Stimulated activated CD8-positive, alpha-beta memory T cell treated with anti-CD3 and anti-CD28 coated beads, Interleukin-4, amount 100 ng/mL, for 48 hours (primary cell): ENCODE measurements at places on chromosomes 16 and 17.

DNA sequence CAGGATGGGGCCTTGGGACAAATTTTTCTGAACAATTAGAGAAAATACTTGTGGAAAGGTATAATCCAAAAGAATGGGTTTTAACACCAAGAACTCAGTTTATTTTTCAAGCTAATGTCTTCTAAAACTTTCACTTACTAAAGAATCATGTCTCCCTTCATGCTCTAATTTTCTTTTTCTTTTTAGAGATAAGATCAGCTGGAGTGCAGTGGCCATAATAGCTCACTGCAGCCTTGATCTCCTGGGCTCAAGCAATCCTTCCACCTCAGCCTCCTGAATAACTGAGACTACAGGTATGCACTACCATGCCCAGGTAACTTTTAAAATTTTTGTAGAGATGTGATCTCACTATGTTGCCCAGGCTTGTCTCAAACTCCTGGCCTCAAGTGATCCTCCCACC lies 5.5 kb downstream of the OR4D1 start:
- no peak for DNase-seq

DNA sequence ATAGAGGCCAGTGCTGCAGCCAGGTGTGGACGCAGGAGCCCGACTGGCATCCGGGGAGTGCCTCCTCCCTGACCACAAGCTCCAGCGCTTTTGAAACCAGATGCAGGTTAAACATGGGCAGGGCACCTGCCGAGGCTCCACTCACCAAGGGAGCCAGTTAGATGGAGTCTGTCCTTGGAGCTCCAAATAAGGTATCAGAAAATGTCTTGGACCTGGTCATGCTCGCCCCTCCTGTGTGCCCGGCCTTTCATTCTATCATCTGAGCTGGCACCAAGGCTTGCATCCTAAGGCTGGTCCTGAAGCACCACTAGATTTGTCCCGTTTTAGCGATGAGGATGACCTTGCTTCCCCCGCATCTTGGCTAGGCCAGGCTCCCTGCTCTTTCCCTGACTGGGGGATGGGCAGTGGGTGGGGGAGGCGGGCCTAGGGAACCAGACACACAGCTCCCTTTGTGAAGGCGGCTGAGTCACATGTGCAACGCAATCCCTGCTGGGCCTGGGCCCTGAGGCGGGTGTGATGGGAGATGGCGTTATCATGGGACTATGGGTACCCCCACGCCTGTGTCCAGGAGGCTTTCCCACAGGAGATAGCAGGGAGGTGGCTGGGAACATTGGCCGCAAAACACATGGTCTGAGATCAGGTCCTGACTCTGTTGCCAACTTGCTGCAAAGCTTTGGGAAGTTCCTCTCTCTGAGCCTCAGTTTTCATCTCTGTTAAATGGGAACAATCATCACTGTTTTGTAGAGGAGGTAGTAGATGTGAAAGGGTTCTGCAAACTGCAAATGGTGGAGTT lies 5.0 kb upstream of the ADGRG1 start:
- no peak for DNase-seq

DNA sequence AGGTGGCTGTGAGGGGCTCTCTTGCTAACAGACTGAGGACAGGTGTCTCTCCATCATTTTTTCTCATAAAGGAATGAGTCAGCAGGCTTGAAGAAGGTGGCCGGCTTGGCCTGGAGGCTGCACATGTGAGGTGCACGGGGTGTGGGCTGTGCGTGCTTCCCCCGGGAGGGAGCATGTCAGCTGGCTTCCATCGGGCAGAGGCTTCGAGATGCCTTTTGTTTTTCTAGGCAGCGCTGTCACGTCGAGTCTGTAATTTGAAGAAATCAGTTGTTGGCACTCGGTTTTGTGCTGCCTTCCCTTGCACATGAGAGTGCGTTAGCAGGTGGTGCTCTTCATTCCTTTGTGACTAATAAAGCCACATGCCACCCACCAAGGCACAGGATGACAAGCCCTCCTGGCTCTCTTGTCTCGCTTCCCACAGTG lies 89.7 kb downstream of the NPIPB11 start:
- no peak for DNase-seq

DNA sequence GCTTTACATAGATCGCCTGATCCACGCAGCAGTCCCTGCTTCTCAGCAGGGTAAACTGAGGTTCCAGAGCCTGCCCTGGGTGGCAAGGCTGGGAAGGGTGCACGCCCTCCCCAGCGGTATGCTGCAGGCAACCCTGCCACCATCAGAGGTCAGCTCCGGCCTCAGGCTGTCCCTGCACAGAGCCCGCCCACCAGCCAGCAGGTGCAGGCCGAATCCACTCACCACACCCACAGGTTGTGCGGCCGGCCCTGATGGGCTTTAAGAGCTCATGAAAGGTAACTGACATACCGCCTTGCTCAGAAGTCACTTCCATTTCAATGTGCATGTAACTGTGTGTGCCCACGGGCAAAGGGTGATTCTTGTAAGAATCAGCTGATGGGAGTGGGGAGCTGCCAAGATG lies 7.1 kb downstream of the RBFOX3 start:
- DNase-seq = no peak

- no peak for DNase-seq
Measured at GRCh38 chr17:76438906-76439305, 14.0 kb downstream of the UBE2O start.

DNA sequence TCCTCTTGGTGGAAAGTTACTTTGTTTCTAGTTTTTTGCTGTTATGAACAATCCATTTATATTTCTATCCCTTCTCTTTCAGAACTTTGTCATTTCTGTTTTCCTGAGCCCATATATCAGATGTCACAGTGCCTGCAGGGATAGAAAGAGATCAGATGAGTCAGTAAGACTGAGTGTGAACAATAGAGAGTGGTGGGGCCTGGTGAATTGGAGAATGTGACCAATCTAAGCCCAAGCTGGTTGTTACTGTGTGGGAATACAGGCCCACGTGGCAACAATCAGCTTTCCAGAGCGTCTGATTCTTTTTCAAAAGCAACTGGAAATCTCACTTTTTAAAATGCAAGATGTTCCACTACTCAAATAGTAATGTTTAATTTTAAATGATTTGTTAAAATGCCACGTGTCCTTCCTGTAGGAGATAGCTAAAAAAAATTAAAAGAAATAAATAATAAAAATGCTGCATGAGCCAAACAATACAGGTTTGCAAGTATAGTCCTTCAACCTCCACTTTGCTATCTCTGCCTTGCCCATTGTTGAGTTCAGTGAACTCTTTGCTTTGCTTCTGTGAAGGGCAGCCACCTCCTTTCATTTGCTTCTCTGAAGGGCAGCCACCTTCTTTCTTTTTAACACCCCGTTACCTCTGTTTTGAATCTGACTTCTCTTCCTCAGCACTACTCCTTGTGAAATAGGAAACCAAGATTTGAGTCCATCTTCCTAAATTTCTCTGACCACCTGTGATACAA lies 9.6 kb downstream of the DCTN5 start:
- DNase-seq = no peak

- DNase-seq = no peak
Measured at GRCh38 chr16:53695070-53695469, 8.6 kb downstream of the RPGRIP1L start.

GRCh38 chr16:12252616-12253015 lies 276.1 kb downstream of the SNX29 start:
- no peak for DNase-seq

DNA sequence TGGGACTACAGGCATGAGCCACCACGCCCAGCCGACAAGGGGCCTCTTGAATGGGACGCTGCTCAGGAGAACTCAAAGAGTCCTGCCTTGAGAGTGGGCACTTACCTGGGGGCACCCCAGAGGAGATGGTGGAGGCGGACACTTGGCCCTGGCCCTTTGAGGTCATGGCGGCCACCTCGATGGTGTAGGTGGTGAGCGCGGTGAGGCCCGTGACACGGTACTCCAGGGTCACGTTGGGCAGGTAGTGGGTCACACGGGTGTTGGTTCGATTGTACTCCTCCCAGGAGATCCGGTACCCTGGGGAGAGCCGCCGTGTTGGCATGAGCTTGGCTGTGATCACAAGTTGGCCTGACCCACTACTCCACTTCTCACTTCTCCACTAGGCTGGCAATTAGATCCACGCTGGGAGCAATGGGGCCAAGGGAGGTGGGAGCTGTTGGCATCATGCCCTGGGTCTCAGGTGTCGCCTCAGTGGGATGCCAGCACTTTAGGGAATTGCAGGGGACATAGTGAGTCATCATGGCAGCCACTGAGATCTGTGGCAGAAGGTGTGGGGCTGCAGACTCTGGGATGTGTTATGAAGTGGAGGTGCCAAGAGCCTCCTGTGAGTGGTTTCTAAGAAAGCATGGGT lies 89.2 kb upstream of the CDC42EP4 start:
- no peak for DNase-seq

DNA sequence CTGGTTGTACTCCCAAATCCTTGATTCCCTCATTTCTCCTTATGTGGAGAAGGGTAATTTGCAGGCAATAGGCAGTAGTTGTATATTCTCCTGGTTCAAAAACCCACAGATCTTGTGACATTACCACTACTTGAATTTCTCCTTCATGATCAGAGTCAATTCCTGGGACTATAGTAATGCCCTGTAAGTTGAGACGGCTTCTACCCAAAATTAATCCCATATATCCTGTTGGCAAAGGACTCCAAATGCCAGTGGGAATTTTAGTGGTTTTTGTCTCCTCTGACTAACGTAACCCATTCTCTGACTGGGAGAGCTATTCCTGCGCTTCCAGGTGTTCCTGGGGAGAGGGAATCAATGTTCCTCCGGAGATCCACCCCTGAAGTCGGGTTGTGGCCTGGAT lies 11.6 kb upstream of the ZNF689 start:
- no peak for DNase-seq

GRCh38 chr17:36183001-36183971 lies 6.8 kb upstream of the TBC1D3B start:
- DNase-seq = no peak

GRCh38 chr16:82761236-82761635 lies 134.5 kb downstream of the CDH13 start:
- no peak for DNase-seq

- DNase-seq = no peak
Measured at GRCh38 chr16:6510261-6510660, 822.4 kb upstream of the RBFOX1 start.

GRCh38 chr17:66207936-66208335 lies 16.0 kb upstream of the CEP112 start:
- no peak for DNase-seq

GRCh38 chr16:89613954-89614459 lies 565 bp downstream of the DPEP1 start:
- DNase-seq = no peak

DNA sequence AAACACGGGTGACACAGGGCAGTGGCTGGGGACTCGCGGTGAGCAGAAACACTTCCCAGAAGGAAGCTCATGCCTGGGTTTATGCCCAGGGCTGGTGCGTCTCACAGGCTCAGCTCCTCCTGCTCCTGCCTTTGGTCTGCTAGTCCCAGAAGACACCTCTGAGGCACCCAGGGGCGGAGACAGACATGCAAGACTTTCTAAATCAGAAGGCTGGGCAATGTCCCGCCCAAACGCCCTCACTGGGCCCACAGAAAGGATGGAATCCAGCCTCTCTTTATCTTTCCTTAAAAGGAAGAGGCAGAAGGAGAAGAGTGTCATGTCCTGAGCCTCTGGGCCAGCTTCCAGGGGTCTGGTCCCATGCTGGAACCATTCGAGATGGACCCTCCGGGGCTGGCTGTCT lies 197.7 kb upstream of the RPL38 start:
- no peak for DNase-seq

- DNase-seq = peak; percentile 60
Measured at GRCh38 chr17:794876-795275, 12.7 kb downstream of the MRM3 start.

DNA sequence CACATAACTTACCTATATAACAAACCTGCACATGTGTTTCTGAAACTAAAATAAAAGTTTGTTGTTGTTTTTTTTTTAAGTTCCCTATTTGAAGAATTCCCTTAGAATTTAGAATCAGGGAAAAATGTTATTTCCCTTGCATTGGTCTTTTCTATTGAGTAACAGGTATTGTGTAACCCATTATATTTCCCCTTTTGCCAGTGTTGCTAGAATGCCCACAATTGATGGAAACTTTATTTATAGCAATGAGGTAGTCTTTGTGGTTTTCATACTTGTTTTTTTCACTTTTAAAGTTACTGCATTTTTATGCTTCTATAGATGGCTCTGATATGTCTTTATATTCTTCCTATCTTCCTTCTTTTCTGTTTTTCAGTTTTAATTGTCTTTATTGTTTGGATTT lies 3.9 kb downstream of the NLRP1 start:
- DNase-seq = no peak

DNA sequence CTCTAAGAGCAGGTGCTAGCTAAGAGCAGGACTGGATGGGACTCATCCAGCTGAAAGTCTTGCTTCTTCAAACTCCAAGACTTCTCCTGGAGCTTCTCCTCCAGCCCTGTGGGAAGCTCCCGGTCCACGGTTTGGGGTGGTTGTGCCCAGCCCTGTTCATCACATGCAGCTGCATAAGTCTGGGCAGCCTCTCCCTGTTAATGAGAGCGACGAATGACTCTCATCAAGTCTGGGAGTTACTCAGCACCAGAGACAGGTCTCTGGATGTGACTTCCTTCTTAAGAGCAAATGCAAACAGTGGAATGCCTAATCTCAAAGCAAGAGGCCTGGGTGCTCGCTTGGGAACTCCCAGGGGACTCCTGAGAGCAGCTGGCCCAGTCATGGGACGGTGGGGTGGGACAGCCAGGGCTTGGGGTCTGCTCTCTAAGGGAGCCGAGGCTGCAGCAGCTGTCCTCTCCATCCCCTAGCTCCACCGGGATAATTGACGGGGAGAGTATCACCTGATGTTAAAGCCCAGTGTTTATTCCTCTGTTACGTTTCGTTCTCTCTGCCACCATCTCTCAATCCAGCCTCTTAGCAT lies 35.3 kb upstream of the CRHR1 start:
- DNase-seq = no peak

DNA sequence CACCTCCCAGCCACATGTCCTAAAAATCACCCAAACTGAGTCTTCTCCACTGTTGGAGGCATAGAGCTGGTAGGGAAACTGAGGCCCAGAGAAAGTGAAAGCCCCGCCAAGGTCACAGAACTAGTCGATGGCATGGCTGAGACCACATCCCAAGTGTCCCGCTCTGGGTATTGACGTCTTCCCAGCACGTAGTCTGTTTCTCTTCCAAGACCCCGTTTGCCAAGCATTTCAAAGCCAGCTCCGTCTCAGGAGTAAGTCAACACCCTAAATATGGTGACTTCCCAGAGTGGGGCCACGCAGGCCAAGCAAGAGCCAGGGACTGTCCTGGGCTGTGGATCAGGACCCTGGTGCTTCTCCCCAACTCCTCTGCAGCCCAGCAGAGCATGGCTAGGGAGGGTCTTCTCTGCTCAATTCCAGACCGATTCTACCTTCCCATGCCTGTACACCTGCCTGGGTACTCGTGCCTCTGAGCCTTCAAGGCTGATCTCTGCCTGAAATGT lies 19.7 kb downstream of the PITPNM3 start:
- no peak for DNase-seq

- DNase-seq = no peak
Measured at GRCh38 chr16:22971346-22971924, 157.5 kb downstream of the HS3ST2 start.
